Astrocyte (in vitro differentiated cells and primary cell): ENCODE measurements at places on chromosomes 7 and 10. TPM values are rescaled to one million over a fixed set of nuclear protein-coding genes. Genes with fewer than 3 reads are reported as not detected.

The DNAH11 gene
- total RNA-seq, result 0.43 and 0.72 TPM in 2 replicates

The PDAP1 gene
- total RNA-seq, result 106 and 111 TPM in 2 replicates

The CFAP69 gene
- 1.1 and 2.0 TPM in 2 replicates for total RNA-seq

The MMD2 gene
- not detected in 2 replicates for total RNA-seq
